ENCODE measurements at places on chromosomes 3 and 15. TPM values are rescaled to one million over a fixed set of nuclear protein-coding genes. Genes with fewer than 3 reads are reported as not detected.

The RTP1 gene
- not detected for polyA plus RNA-seq

The C2CD4A gene
- polyA plus RNA-seq, result 0.31 TPM

GRCh38 chr15:71562251-71562650 is 248.1 kb upstream of the NR2E3 start:
- no peak for DNase-seq

DNA sequence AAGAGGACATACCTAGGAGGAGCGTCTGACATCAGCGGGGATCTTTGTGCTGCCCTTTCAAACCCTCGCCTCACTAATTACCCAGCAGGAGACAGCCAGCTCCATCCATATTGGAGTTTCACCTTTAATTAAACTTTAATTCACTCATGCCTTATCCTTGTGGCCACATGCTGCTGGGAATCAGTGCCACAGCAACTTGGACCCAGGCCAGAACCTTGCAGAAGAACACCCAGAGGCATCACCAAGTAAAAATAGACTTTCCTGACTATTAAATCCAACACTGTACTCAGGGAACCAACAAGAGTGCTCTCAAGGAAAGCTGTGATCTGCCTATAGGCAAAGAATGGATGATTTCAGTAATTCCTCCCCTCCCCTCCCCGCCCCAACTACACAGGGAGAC is 23.9 kb downstream of the EIF1B start:
- no peak for DNase-seq

- peak; percentile 83 for DNase-seq
These were observed 279.3 kb upstream of the LRRFIP2 start for GRCh38 chr3:37453393-37454389.

GRCh38 chr3:190533511-190534281 is 19.8 kb downstream of the IL1RAP start:
- peak; percentile 61 for DNase-seq

DNA sequence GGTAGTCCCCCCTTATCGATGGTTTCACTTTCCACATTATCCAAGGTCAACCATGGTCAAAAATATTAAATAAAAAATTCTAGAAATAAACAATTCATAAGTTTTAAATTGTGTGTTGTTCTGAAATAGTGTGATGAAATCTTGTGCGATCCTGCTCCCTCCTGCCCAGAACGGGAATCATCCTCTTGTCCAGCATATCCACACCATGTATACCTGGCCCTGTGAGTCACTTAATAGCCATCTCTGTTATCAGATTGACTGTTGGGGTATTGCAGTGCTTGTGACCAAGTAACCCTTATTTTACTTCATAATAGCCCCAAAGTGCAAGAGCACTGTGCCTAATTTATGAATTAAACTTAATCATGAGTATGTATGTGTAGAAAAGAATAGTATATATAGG is 19.1 kb downstream of the FAM81A start:
- no peak for DNase-seq
